ENCODE measurements at places on chromosomes 6 and 20. TPM values are rescaled to one million over a fixed set of nuclear protein-coding genes. Genes with fewer than 3 reads are reported as not detected.

GRCh38 chr20:24744747-24745146 is 204.3 kb upstream of the CST7 start:
- ATAC-seq, result no peak

DNA sequence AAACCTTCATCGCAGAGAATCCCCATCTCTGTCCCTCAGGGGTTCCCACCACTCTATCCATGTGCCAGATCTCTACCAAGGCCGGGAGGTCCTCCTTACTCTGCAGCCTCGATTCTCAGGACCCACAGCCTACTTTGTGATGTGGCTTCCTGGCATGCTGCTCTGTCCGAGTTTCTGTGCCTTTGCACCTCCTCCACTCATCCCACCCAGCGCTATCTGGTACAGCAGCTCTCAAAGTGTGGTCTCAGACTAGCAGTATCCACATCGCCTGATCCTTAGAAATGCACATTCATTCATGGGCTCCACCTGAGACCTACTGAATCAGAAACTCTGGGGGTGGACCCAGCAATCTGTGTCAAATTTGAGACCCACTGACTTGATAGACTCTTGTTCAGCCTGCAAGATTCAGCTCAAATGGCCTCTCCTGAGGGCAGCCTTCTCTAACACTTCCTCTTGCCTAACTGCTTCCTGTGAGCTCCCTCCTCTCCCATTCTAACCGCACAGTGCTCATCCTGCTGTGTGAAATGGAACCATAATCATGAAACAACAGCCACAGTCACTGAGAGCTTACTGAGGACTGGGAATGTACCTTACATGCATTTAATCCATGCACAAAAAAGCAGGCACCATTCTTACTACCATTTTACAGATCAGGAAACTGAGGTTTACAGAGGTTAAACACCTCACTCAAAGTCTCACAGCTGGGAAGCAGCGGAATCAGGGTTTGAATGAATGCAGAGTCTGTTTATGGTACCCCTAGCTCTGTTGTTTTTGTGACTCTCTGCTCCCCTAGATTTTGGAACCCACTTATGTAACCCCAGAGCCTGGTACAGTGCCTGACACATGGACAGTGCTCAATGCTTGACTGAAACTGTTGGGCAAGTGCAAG is 69.4 kb downstream of the JPH2 start:
- no peak for ATAC-seq

DNA sequence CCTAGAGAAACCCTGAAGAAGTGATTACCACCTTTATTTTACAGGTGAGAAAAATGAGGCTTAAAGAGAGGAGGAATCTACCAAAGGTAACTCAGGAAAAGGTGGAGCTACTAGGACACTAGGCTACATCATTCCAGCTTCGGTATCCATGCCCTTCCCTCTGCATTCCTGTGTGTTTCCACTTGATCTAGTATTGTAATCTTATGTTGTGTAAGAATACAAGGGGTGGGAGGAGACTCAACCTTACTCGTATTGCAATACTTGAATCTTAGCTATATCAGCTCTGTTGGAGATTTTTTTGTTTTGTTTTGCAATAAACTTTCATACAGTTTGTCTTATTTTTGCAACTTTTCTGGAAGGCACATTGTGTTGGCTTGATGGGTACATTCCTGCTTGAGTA is 742.4 kb downstream of the PTPRT start:
- ATAC-seq, result no peak

GRCh38 chr6:36724514-36725390 is 27.1 kb downstream of the RAB44 start:
- ATAC-seq, result peak; percentile 20

DNA sequence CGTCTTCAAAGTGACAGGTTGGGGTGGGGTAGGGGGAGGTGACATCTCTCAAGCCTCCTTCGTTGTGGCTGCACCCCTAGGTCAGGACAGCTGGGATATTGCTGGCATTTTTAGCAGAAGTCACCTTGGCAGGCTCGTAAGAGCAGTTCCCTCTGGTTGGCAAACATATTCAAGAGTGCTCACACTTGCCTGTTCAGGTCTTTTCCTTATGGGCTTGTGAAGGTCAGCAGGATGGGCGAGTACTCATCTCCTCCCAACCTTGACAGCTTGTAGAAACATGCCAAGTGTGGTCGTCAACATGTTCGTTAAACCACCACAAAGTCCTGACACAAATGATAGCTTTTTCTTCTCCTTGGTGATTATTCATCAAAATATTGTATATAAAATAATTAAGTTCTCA is 113.6 kb downstream of the HDGFL1 start:
- no peak for ATAC-seq

- ATAC-seq, result no peak
Measured at GRCh38 chr6:152300517-152300916, 336.6 kb downstream of the SYNE1 start.

GRCh38 chr6:2746557-2747061 is 4.1 kb downstream of the MYLK4 start:
- ATAC-seq, result no peak

DNA sequence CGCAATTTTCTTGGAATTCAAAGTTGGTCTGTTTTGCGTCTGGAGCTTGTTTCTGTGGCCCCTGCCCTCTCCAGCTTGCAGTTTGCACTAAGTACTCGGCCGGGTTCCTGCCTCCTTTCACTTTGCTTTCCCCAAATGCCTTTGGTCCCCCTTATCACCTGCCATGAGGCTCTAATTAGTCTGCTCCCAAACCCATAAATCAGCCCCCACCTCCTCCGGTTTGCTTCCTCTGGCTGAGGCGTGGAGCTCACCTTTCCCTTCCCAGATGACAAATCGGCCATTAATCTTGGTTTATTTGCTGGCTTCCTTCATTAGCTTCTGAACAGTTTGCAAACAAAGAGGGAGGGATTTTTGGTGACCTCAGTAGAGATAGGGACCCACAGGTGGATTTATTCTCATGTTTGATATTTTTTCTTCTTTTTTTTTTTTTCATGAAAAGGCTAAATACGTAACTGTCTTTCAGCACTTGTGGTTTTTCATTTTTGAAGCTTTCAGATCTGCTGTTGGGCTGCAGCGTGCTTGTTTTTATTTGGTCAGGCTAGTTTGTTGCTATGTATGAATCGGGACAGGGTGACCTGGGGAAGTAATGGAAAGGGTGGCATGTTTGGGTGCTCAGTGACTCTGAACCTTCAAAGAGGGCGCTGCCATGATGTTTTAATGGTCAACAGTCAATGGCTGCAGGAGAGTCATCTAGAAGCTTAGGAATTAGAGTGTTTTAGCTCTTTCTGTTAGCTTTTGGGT is 121.7 kb upstream of the JAG1 start:
- ATAC-seq, result no peak

The PPP1R3G gene
- total RNA-seq, result 0.90 TPM

The BICRAL gene
- 9.9 TPM for total RNA-seq

- no peak for ATAC-seq
Measured at GRCh38 chr6:16716321-16716858, 44.9 kb downstream of the ATXN1 start.

DNA sequence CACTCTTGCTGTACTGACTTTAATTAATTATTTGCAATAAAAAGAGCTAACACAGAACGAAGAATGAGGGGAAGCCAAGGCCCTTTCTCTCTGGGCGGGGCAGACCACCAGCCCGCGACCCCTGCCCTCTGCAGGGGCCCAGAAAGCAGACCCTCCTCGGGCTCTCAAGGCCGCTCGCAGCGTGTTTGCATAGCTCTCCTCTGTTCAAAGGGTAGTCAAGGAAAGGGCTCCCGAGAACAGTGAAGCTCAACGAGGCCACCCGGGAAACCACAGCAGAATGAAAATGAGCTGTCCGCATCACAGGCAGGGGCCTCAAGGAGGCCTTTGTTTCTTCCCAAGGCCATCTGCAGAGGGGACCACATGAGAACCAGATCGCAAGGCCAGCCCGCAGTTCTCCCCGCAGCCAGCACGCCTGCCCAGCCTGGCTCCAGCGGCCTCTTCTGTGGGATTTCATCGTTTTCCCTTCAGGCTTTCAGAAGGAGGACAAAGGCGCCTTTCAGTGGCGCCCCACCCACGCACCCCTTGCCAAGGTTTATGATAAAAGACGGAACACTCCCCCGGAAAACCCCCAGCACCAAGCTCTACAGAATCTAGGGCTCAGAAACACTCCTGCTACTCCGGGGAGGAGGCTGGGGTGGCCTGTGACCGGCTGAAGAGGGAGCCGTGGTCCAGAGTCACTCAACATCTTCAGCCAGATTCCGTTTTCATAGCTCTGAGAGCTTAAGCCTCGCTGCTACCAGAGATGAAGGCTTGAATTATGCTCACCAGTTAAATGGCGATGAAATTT is 25.3 kb downstream of the ACSS1 start:
- ATAC-seq, result peak; percentile 92

The MOCS1 gene
- 6.7 TPM for total RNA-seq

All from motor neuron (in vitro differentiated cells).